ENCODE measurements at places on chromosomes 7 and 10.

DNA sequence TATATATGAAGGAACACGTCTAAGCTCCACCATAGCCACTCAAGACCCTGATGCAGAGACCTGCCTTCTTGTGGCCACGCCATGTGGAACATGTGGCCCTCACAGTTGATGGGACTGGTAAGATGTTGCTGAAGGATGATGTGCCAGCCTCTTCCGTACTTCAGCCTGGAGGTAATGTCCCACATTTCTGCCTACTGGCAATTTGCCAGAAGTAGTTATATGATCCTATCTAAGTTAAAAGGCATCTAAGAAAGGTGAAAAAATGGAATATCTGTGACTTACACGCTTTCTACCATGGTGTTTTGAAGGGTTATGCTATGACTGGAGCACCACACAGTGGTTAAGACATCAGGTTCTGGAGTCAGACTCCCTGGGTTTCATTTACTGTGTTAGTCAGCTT lies 948.7 kb upstream of the GHITM start:
- no peak for DNase-seq

GRCh38 chr7:116500078-116500853 lies 728 bp downstream of the CAV2 start:
- peak; percentile 11 for DNase-seq

GRCh38 chr7:150980663-150981062 lies 2.5 kb upstream of the KCNH2 start:
- no peak for DNase-seq

- DNase-seq: no peak
Observed at GRCh38 chr7:42913591-42913990, 1.7 kb upstream of the C7orf25 start.

GRCh38 chr7:75953431-75953830 lies 38.5 kb downstream of the POR start:
- no peak for DNase-seq

GRCh38 chr7:106629516-106629915 lies 31.4 kb downstream of the CCDC71L start:
- DNase-seq: no peak

GRCh38 chr10:3226960-3227744 lies 54.6 kb upstream of the PITRM1 start:
- DNase-seq: no peak

DNA sequence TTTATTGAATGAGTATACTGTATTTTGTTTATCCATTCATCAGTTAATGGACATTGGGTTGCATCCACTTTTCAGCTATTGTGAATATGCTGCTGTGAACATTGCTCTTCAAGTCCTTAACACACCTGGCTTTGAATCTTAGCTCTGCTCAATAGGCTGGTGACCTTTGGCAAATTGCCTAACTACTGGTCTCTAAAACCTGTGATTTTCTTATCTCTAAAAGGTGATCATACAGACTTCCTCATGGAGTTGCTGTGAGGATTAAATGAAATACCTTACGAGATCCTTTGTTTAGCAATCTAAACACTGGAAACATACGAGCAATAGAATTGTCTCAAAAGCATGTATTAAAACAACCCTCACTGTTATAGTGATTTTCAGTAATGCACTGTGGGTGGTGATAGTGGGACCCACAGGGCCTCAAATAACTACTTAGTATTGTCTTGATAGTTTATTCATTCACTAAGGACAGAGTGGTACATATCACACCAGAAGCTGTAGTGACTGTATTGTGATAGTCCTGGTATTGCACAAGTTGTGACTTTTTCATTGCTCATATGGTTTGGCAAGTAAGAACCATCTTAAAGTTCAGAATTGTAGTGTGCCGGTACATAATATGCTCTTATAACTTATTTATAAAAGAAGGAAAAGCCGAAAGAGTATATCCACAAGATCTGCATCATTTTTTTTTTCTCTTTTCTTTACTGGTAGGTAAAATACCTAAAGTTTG lies 257.6 kb downstream of the EXOC4 start:
- no peak for DNase-seq

- no peak for DNase-seq
Observed at GRCh38 chr7:148753224-148753623, 54.5 kb downstream of the CUL1 start.

DNA sequence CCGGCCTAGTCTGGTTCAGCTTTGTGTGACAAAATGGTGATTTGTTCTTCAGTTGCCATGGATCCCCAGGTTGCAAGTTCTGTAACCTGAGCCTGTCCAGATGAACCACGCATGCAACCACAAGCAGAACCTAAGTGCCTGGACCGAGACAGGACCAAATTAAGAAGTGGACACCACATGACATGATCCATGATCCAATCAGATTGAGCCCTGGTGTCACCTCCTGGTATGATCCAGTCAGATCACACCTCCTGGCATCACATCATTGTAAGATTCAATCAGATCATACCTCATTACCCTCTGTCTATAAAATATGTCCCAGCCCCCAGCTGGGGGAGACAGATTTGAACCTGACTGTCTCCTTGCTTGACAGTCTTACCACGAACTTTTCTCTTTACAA lies 70.0 kb downstream of the MALSU1 start:
- no peak for DNase-seq

GRCh38 chr10:104218751-104219150 lies 13.4 kb downstream of the CFAP43 start:
- DNase-seq: no peak

DNA sequence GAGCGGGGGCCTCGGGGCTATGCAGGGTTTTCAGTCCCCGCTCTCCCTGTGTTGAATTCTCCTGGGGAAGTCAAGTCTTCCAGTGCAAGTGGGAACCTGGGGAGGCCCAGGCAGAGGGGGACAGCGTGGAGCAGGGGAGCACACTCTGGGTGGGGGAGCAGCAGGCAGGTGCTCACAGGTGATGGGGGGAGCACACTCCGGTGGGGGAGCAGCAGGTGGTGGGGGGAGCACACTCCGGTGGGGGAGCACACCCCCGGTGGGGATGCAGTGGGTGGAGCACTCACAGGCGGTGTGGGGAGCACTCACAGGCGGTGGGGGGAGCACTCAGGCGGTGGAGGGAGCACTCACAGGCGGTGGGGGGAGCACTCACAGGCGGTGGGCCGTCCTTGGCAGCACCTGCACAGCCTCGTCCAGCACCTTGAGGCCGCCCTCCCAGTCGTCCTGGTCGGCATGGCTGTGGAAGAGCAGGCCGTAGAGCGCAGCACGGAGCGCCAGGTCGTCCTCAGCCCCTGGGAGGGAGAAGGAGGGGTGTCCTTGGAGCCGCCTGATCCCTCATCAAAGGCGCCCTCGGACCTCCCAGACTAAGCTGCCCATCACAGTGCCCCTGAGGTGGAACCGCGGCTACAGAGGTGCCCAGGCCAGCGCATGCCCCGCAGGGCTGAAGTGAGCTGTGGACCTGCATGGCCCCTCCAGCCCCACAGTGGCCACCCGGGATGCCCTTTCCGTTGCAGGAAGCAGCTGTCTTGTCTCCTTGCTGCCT lies 56.7 kb downstream of the CFAP46 start:
- DNase-seq: no peak

GRCh38 chr10:119339109-119339508 lies 131.7 kb downstream of the GRK5 start:
- no peak for DNase-seq

DNA sequence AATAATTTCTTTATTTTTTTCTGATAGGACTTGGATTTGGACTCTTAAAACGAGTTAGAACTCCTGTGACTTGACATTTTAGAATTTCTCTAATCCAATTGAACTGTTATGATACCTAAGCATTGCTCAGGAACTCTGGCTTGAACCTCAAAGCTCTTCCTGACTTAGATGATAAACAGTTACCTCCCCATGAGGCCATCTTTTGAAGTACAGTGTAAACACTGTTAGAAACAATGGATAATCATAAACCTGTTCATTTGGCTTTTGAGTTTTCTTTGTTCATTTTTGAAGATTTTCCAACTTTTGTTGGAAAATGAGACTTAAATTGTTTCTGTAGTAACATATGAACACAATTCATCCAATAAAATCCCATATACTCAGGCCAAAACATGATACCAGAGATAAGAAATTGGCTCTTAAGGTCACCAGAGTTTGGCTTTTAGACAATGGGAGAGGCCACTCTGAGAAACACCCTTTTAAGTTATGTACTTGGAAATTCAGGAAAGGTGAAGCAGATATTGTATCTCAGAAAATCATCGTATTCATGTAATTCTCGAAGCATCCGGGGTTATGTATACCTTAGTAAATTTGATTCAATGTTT lies 59.6 kb downstream of the RUNDC3B start:
- no peak for DNase-seq

DNA sequence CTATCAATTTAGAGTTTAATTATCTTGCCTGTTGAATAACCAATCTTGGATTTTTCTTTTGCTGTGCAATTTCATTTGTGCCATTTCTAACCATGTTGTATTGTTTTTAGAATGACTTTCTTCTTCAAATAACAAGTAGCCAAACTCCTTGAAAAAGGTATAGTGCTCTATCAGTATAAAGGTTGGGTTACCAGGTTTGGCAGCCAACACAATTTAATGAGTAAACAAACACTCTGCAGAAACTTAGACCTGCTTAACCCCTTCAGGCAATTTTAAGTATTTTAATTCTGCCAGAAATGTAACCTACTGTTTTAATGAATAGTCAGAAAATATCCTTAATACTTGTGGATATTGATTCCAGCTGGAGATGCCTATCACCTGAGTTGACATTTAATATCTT lies 299.8 kb downstream of the ARL4A start:
- DNase-seq: no peak

DNA sequence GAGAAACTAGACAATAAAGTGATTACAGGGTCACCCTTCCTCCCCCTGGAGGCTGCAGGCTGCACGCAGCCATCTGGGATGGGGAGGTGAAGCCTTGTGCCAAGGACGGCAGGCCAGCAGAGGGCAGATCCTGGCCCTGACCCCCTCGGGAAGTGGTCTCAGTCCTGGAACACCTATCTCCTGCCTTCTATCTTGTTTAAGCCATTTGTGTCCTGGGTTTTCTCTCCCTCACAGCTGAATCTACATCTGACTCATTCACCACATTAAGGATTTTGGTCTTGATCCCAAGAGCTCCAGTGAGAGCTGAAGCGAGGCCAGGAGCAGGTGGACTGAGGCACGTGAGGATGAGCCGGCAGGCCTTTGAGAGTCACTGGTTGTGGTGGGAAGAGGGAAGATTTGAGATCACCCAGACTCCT lies 16.4 kb upstream of the PARP12 start:
- DNase-seq: no peak

DNA sequence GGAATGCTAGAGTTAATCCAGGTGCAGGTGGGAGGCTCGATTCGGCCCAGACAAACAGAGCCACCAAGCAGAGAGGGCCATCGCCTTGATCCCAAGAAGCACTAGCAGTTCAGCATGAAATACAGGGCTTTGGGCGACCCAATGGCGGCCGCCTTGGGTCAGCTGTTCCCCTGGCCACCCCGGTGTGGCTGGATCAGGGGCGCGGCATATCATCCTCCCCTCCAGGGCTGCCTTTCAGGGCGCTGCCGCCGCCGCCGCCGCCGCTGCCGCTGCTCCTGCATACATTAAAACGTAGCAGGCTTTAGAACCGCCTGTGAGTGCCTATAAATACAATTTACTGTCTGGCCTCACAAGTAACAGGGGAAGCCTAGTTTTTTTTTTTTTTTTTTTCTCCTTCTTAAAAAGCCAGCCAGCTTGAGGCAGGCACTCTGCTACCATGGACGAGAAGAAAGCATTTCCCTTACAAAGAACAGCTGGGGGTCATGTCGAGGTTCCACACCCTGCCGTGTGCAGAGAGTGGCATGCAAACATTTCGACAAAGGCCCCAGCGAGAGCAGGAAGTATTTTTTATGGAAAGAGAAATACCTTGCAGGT lies 57.7 kb upstream of the EFCAB10 start:
- no peak for DNase-seq

- no peak for DNase-seq
Observed at GRCh38 chr10:119896061-119896655, 3.6 kb downstream of the SEC23IP start.

DNA sequence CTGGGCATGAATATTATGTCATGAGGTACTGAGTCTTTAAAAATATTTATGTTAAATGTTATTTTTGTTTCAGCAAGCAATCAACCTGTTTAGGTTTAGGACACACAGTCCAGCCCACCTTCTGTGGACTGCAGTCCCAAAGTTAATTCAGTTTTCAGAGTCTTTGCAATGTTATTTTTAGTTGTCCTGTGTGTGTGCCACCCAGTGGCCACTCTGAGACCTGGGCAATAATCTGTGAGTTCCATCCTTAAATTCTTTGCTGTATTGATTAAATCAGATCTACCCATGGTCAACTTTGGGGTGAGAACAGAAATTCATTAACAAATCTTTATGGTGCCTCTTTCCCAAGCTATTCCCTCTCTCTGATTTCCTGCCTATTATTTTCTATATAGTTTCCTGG lies 415.1 kb downstream of the CCSER2 start:
- DNase-seq: no peak

DNA sequence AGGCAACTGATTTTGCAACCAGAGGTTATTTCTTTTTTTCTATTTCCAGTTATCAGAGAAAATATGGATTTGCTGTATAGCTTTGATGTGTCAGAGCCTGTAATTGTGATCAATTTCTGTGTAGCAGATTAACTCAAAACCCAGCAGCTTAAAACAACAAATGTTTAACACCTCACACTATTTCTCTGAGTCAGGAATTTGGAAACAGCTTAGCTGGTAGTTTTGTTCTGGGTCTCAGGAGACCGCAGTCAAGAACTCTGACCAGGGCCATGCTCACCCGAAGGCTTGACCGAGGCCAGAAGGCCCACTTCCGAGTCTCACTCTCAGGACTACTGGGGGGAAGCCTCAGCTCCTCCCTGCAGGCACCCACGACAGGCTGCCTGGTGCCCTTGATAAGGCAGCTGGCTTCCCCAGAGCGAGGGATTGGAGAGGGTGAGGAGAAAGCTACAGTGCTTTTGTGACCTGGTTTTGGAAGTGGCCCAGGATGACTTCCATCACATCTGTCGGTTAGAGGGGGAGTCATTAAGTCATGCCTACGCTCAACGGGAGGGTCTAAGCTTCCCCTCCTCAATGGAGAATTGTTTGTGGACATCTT lies 105.7 kb upstream of the SHH start:
- no peak for DNase-seq

DNA sequence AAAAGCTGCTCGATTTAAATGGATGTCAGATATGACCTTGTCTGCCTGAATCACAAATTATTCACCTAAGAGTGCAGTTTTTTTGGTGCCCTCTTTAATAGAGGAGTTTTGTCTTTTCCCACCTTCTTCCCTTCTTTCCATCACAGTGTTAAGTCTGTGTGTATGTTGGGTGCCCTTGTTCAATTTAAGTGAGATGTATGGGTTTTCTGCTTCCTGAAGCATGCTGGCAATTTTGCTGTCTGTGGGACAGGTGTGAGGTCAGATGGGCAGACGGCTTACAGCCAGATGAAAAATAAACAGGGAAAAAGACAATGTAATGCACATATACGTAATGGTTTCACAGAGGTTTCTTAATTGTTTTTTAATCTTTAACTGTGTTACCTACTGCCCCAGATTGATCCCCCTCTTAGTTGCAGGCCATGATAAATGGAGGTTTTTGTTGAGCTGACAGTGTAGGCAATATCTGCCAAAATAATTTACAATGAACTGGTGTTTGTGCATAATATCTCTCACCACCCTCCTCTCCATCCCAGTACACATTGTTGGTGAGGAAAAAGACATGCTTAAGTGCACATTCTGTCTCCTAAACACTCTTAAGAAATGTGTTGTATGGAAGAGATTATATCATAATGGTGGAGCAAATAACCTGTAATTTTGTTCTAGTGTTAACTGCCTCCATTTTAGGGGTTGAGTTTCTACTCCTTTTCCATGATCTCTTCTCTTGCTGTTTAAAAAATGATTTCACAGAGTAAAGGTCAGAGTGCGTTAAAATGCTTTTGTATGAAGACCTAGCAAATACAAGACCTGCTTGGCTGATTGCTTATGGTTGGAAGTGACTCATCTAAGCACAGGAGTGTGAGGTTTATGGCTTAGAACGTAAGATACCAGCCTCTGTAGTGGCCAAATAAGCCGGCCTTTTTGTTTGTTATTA lies 123.9 kb downstream of the LRRC4 start:
- DNase-seq: no peak

All from activated T-cell treated with anti-CD3 and anti-CD28 coated beads for 4 hours (primary cell).